ENCODE measurements at places on chromosomes 2 and 18. TPM values are rescaled to one million over a fixed set of nuclear protein-coding genes. Genes with fewer than 3 reads are reported as not detected.

GRCh38 chr2:47719099-47719498 is 63.8 kb upstream of the MSH6 start:
- no peak for DNase-seq

- no peak for DNase-seq
Measured at GRCh38 chr2:64608867-64609226, 44.9 kb downstream of the SERTAD2 start.

DNA sequence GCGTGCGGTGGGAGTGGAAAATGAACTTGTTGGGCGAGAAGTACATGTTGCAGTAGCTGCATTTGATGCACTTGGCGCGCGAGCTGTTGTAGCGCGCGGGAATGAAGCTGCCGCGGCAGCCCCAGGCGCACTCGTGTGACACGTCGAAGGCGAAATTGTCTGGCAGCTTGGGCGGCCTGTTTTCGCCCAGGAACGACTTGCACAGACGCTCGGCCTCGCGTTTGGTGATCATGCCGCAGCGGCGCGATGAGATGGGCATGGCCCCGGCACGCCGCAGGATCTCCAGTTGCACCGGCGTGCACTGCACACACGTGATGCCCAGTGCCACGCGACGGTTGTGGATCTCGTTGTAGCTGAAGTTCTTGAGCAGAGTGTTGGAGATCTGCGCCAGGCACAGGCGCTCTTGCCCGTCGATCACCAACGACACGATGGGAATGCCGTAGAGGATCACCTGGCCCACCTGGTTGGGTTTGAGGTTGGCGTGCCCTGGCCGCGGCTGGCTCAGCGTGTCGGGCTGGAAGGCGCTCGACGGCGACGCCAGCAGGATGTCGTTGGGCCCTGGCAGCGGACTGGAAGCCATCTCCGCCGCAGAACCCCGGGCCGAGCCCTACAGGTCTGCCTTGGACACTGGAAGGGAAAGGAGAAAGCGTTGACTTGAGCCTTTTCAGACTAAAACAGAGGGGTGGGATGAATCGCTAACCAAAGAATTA is 2.7 kb downstream of the SKOR2 start:
- no peak for DNase-seq

Gene TACR1
- total RNA-seq = not detected

DNA sequence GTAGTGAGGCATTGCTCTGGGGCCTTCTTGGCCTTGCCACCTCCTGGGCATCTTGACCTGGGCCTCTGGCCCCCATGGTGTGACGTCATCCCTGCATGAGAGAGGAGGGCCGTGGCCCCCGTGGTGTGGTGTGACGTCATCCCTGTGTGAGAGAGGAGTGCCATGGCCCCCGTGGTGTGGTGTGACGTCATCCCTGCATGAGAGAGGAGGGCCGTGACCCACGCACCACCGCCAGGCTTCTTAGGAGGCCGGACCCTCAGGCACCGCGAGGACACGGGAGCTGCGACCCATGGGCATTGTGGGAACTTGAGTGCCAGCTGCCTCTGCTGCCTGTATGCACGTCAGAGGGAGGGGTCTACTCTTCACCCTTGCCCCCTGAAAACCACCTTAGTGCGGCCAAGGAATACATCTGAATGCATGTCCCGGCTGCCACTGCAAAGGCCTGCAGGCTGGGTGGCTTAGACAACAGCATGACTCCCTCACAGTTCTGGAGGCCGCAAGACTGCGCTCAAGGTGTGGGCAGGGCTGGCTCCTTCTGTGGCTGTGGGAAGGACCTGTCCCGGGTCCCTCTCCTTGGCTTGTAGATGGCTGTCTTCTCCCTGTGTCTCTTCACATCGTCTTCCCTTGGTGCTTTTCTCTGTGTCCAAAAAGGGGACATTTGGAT is 20.8 kb upstream of the OTOS start:
- no peak for DNase-seq

DNA sequence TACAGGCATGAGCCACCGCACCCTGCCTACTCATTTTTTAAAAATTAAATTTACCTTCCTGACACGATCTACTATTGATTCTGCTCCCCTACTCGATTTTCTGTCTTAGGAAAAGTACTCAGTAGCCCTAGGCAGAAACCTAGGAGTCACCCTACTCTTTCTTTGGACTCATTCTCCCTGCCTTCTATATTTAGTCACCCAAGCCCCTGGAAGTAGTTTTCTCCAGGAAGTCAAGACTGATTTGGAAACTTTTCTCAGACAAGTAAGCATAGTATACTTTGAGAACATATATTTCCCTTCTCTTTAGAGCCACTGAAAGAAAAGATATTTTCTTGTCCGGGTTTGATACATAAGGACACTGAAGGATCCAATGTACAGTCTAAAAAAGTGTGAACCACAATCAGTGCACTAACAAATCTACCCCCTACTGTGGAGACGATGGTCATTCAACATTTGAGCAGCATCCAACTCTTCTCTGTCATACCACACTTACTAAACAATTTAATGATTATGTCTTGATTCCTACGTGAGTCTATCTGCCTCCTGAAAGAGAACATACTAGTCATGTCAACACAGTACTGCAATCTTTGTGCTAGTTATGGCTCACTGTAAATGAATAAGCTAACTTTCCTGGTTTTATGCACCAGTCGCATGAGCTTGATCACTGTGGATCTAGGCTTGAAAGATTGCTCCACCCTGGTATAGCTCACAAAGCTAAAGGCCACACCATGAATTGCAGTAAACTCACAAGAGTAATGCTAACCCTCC is 19.8 kb downstream of the YWHAQ start:
- no peak for DNase-seq

DNA sequence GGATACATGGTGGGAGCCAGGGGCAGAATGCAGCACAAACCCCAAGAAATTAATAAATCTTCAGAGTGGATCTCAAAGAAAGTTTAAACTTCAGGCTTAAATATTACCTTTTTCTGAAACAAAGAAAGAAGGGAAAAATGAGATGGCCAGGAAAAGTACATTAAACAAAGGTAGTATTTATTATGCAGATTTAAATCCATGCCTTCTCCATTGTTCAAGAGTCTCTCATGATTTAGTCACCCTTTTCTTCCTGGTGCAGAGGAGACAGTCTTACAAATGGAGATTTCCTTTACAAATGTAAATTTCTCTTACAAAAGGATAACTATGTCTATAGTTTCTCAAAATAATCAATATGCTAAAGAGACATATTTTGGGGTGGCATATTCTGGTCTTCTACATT is 33.4 kb upstream of the PPM1B start:
- DNase-seq = no peak

GRCh38 chr2:154693741-154694340 is 4.7 kb upstream of the KCNJ3 start:
- DNase-seq = no peak

DNA sequence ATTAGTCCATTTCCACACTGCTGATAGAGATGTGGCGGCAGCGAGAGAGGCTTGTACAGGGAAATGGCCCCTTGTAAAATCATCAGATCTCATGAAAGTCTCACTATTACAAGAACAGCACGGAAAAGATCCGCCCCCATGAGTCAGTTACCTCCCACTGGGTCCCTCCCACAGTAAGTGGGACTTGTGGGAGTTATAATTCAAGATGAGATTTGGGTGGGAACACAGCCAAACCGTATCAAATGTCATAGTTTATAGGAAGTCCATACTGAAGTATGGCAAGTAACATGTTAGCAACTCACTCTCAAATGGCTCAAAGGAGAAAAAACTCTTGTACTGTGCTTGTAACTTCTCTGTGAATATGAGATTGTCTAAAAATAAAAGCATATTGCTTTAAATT is 56.1 kb downstream of the FARP2 start:
- peak; percentile 57 for DNase-seq

GRCh38 chr2:206241736-206242135 is 32.7 kb upstream of the ZDBF2 start:
- DNase-seq = peak; percentile 67

Gene ACTG2
- total RNA-seq = not detected

GRCh38 chr2:65198737-65199136 is 28.9 kb upstream of the ACTR2 start:
- DNase-seq = peak; percentile 93

DNA sequence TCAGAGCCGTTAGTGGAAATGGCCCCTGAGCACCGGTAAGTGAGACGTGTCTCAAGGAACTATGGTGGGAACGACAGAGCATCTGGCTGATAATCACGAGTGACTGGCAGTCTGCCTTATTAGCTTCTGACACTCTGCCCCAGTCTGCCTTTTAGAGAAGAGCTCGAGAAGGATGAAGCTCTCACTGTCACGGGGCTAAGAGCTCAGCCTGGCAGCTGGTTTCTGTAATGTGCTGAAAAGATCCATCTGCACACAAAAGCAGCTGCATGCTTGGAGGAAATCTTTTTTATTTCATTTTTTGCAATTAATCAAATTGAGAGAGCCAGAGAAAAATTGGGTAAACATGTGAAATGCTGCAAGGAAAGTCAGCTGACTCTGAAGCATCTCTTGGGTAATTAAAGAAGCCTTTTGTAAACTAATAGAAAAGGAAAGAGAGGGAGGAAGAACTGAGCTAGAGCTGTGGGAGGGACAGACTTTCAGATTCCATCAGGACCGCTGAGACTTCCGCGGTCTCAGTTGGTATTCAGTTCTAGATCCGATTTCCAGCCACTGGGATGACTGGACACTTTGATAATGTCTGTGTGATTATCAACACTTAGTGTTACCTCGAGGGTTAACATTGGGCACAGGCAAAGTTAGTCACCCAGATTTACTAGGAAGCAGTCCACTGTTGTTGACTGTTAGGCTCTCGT is 24.4 kb downstream of the MBP start:
- peak; percentile 96 for DNase-seq

- no peak for DNase-seq
Measured at GRCh38 chr2:37973615-37974353, 48.7 kb downstream of the RMDN2 start.

DNA sequence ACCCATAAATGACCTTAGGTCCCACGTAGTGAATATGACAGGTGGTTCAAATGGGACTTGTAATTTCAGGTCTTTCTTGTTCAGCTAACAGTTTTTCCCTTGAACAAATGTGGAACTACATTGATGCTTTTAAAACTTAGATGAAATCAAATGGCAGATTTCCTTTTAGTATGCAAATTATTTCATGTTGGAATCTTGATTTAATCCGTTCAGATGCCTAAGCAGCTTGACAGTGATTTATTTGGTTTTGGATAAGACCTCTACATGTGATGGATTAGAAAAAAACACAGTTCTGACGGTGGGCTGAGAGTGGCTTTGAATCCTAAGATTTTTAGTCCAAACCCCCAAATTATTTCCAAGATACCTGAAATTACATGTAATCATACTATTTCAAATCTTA is 16.9 kb downstream of the SCYGR4 start:
- DNase-seq = no peak

DNA sequence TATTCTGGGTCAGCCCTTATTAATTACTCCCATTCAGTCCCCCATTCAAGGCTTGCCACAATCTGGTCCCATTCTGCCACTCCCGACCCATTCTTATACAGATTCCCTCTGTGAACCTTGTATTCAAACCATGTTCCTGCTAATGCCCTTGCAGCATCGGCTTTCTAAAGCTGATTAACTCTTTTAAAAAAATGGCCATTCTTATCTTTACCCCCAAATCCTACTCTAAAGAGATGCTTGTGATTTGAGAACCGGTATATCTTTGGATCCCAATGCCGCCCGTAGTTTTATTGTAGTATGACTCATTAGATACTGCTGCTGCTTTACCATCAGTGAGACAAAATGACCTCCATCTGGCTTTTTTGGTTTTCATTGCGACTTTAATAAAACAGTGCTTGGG is 72.2 kb downstream of the XRCC5 start:
- DNase-seq = no peak

Gene DNAH7
- total RNA-seq = 1.4 TPM

DNA sequence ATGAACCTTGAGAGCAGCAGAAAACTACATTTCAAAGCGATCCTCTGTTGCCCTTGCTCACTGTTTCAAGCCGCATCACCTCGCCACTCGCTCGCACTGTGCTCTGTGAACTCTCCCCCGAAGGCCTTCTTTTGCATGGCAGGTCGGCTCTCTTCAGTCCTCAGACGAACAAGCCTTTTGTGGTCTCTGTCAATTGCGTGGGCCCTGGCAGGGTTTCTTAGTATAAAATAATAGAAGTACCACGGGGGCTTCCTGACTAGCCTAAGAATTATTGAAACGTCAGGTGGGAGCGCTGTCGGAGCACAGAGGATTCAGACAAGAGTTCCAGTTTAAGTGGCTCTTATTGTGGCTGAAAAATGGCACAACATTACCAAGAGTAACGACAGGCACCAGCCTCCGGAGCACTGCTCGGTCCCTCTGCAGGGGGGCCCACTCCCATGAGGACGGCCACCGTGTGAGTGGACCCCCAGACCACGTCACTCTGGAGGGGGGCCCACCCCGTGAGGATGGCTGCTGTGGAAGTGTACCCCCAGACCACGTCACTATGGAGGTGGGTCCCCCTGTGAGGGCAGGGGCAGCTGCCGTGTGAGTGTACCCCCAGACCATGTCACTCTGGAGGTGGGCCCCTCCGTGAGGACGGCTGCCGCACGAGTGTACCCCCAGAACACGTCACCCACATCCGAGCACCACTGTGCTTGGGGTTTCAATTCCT is 237.7 kb downstream of the HDAC4 start:
- DNase-seq = no peak

GRCh38 chr18:9323750-9324445 is 10.7 kb upstream of the TWSG1 start:
- peak; percentile 92 for DNase-seq

- peak; percentile 8 for DNase-seq
Measured at GRCh38 chr18:56799756-56800155, 148.6 kb downstream of the WDR7 start.

DNA sequence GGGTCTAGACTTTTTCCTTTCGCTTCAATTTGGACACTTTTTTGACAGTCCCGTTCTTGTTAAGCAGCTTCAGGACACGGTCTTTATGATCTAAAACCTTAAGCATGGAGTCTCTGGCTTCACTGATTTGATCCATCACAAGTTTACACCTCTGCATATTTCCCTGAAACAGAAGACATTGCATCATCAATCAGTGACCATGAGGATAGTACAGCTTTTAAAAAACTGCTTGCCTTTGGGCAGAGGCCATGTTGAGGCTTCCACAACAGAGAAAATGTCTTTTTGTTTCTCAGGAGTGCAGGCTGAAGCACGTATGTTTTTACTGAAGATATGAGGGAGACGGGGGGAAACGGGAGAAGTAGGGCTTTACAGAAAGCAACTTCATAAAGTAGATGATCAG is 56.2 kb upstream of the AMMECR1L start:
- DNase-seq = no peak

GRCh38 chr18:50044402-50044801 is 150.5 kb downstream of the MYO5B start:
- no peak for DNase-seq

Gene TMEM198
- total RNA-seq = 9.0 TPM

Gene TSN
- total RNA-seq = 47.2 TPM

DNA sequence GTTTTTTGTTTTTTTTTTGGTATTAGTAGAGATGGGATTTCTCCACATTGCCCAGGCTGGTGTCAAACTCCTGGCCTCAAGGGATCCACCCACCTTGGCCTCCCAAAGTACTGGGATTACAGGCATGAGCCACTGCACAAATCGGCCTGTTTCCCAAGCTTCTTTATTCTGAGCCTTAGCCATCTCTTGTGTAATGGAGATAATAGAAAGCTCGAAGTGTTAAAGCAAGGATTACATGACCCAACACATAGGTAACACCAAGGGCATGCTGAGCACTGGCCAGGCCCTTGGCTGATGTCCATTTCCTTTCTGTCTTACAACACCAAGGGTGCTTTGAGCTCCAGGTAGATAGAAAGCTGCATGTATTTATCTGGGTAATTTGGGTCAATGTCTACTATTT is 187.8 kb upstream of the MEX3C start:
- DNase-seq = no peak

Measured in myocyte (in vitro differentiated cells).